ENCODE measurements at places on chromosomes 4 and X. TPM values are rescaled to one million over a fixed set of nuclear protein-coding genes. Genes with fewer than 3 reads are reported as not detected.

INPP4B gene
- 1.8 TPM for polyA plus RNA-seq

UBL4A gene
- polyA plus RNA-seq, result 13.4 TPM

USP26 gene
- polyA plus RNA-seq, result not detected

PTTG2 gene
- 0.53 TPM for polyA plus RNA-seq

GEMIN8 gene
- polyA plus RNA-seq, result 13.7 TPM

TMSB15B gene
- polyA plus RNA-seq, result 5.0 TPM

DSPP gene
- polyA plus RNA-seq, result not detected
